ENCODE measurements at places on chromosomes 13 and 19.

GRCh38 chr13:25169356-25169755 is 2.7 kb downstream of the AMER2 start:
- DNase-seq: no peak

- DNase-seq: no peak
Observed at GRCh38 chr19:32098968-32099367, 246.4 kb upstream of the ZNF507 start.

GRCh38 chr19:5396096-5396939 is 55.7 kb upstream of the PTPRS start:
- DNase-seq: no peak

DNA sequence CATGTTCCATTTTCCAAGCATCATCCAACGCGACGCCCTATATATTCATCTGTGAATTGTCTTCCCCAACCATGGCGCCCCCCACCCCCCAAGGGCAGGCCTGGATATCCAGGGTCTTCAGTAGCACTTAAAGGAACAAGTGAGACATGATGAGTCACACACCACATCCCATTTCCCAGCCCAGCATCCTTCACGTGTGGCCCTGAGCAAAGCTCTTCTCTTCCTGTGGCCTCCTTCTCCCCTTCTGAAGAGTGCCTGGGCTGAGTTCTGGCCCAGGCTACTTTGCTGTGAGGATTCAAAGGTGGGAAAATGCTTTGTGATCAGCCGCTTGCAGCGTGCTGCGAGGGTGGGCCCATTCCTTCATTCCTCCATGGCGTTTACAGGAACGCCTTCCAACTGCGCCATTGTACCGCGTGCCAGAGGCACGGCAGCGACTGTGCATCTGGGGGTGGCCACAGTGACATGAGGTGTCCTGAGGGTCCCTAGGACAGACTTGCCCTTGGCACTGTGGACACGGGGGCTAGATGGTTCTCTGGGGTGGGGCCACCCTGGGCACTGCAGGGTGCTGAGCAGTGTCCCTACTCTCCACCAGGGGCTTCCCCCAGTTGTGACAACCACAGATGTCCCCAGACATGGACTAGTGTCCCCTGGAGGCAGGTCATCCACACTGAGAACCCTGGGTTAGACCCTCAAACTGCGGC is 11.7 kb downstream of the PLIN4 start:
- DNase-seq: no peak

GRCh38 chr19:801030-801860 is 4.0 kb downstream of the PTBP1 start:
- DNase-seq: no peak

DNA sequence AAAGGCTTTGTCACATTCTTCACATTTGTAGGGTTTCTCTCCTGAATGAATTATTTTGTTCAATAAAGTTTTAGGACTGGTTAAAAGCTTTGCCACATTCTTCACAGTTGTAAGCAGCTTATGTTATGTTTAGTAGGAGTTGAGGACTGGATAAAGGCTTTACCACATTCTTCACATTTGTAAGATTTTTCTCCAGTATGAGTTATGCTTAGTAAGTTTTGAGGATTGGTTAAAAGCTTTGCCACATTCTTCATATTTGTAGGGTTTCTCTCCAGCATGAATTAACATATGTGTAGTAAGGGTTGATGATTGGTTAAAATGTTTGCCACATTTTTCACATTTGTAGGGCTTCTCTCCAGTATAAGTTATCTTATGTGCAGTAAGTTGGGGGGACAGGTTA is 79.9 kb downstream of the ZNF431 start:
- no peak for DNase-seq

DNA sequence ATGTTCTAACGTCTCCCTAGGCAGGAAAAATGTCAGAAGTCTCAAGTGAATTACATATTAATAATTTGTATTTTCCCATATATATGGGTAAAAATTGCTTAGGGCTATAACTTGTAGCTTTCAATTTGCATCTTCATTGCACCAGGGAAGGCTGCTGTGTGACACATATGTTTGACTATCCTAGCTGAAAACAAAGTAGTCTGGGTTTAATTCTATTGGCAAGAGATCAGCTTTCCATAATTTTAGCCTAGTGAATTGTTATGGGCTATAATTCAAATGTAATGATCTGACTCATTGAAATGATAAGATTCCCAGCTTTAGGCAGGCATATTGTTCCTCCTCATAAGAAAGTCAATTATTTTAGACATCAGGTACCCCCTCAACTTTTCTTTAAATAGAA is 553.1 kb downstream of the DCT start:
- peak; percentile 33 for DNase-seq

GRCh38 chr13:100039740-100040139 is 49.2 kb upstream of the PCCA start:
- no peak for DNase-seq

GRCh38 chr19:50922317-50922853 is 11.2 kb upstream of the KLK4 start:
- DNase-seq: peak; percentile 61

DNA sequence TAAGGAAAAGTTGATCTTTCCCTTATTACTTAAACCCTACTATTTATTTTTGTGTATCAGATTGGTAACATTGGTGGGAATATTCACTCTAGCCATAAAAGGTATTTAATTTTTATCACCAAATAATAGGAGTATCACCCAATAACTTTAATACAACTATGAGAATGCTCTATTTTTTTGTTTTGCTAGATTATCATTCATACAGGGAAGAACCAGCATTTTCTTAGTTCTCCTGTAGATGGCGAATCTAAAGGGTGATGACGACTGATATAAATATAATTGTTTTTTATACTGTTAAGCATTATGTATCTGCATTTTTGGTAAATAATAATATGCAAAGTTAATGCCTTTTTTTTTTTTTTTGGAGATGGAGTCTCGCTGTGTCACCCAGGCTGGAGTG is 7.9 kb upstream of the FRY start:
- no peak for DNase-seq

GRCh38 chr13:109998684-109999533 is 212.5 kb upstream of the IRS2 start:
- DNase-seq: no peak

GRCh38 chr19:42166316-42166715 is 34.1 kb upstream of the POU2F2 start:
- DNase-seq: no peak

GRCh38 chr13:101140936-101141335 is 275.4 kb downstream of the NALCN start:
- no peak for DNase-seq

DNA sequence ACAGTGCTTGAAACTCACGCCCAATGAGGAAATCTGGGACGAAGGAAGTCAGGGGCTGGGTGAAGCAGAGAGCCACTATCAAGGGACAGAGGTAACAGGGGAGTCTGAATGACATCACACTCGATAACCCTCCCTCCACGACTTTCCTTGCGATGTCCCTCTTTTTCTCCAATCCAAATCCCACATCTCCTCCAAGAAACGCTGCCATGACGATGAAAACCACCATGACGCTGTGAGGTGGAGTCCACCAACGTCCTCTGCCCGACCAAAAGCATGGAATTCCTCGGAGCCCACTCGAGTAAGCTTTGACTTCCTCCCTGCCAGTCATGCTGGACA is 967 bp downstream of the REXO1 start:
- DNase-seq: no peak

GRCh38 chr19:40623403-40624251 is 22.5 kb downstream of the LTBP4 start:
- peak; percentile 84 for DNase-seq

- no peak for DNase-seq
Observed at GRCh38 chr19:29060813-29061364, 152.1 kb downstream of the UQCRFS1 start.

GRCh38 chr13:110338441-110339101 is 31.5 kb downstream of the COL4A2 start:
- DNase-seq: no peak

GRCh38 chr13:95708391-95708774 is 31.4 kb downstream of the DNAJC3 start:
- no peak for DNase-seq

- DNase-seq: no peak
Observed at GRCh38 chr13:73072239-73072900, 13.6 kb downstream of the KLF5 start.

- no peak for DNase-seq
Observed at GRCh38 chr13:80082396-80083080, 258.4 kb downstream of the SPRY2 start.

- no peak for DNase-seq
Observed at GRCh38 chr13:75425216-75426009, 56.6 kb downstream of the TBC1D4 start.

Data from NCI-H1048 (cell line).